ENCODE measurements at places on chromosomes 1 and 21. TPM values are rescaled to one million over a fixed set of nuclear protein-coding genes. Genes with fewer than 3 reads are reported as not detected.

DNA sequence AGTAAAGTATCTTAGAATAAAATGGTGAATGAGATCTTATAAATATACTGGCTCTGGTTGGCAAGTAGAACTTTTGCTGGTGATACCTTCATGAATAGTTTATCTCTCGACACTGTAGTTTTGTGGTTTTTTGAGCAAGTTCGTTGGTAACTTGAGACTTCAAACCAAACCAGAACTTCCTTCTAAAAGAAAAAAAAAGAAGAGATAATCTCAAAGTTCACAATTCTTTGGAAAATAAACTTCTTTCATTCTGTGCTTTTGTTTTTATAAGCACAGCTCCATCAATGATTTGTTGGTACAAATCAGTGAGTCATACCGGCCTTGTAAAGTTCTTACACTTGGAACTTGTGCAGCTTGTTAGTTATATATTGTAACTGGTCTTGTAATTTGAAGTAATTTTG, 2.3 kb downstream of the HIPK1 start:
- H3K4me3 ChIP-seq, result no peak overlapping the region

MATN1 gene
- polyA plus RNA-seq, result 0.30 TPM

FAM72C gene
- polyA plus RNA-seq, result 1.6 TPM

TMEM201 gene
- 10.5 TPM for polyA plus RNA-seq

CFAP74 gene
- polyA plus RNA-seq, result 1.4 TPM
